Stimulated activated CD8-positive, alpha-beta memory T cell treated with anti-CD3 and anti-CD28 coated beads, Interleukin-4, amount 100 ng/mL, for 48 hours (primary cell): ENCODE measurements at places on chromosomes 6 and 20.

DNA sequence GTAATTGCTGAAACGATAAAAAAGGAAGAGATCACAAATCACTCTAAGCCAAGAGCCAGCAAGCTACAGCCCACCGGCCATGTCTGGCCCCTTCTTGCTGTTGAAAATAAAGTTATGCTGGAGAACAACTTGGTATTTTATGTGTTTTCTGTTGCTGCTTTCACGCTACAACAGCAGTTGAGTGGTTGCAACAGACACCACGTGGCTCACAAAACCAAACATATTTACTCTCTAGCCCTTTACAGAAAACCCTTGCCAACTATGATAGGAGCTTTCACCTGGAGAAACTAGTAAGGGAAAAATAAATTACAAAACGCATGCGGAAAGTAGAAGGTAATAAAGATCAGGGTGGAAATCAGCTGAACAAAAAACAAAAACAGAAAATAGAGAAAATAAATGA, 41.1 kb upstream of the SLCO4A1 start:
- DNase-seq = no peak

DNA sequence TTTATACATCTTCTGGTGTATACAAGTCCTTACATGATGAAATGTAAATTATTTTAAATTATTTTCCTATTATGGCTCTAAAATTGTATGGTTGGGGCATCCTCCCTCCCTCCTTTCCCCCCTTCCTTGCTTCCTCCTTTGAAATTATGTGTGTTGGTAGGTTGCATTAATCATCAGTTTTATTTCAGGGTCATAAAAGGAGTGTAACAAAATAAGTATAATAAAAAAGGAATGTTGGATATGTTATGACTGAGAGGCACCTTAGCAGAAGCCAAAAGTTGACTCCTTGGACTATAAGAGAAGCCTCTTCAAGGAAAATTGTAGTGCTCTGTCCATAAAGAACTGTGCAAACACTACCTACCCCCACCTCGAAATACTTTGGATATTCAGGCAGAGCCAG, 46.6 kb upstream of the PTPRK start:
- no peak for DNase-seq

DNA sequence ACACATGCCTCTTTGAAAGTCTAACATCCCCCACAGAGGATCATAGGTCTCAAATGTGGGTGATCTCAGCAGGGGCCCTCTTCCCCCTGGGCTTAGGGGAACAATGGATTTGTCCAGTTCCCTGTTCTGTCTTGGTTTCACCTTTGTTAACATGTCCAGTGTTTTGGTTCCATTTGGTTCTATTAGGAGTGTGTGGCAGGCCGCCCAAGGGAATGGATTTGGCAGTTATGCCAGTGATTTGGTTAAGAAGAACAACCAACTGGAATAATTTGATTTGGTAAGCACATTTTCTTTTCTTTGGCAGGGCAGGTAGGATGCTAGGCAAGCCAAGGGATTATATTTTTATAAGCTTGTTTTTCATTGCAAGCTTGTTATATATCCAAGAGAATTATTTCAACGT, 28.5 kb upstream of the ENPP1 start:
- no peak for DNase-seq

GRCh38 chr6:157162766-157163433, 160.4 kb downstream of the TMEM242 start:
- DNase-seq = no peak
